ENCODE measurements at places on chromosomes 13 and 19.

- DNase-seq: no peak
Observed at GRCh38 chr13:43100667-43101066, 77.3 kb downstream of the DNAJC15 start.

DNA sequence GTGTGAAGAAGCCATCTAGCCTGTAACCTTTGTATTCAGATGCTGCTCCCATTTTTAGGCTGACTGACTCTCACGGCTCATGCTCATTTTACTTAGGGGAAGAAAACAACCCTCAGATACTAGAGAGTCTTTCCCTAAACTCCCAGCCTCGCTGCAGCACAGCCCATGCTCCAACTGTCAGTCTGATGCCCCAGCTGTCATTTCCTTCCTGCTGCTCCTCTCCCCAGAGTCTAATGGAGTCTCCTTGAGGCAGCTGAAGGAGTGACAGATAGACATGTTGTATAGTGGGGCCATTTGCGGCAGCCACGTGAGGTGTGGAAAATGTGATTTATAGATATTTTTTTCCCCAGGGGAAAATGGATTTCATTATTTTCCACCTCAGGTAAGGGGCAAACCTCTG, 59.2 kb upstream of the OLFM4 start:
- DNase-seq: no peak

DNA sequence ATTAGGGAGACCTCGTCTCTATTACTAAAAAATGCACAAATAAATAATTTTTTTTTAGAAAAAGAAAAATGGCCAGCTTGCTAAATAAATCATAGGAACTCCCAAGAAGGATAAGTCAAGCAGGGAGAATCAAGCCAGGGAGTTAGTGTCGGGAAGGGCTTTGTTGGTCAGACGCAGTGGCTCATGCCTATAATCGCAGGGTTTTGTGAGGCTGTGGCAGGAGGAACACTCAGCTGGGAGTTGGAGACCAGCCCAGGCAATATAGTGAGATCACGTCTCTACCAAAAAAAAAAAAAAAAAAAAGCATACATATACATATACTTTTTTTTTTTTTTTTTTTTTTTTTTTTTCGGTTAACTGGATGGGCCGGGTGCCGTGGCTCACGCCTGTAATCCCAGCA, 9.0 kb downstream of the NACC1 start:
- no peak for DNase-seq

- DNase-seq: no peak
Observed at GRCh38 chr19:41804336-41804735, 7.9 kb downstream of the CEACAM3 start.

DNA sequence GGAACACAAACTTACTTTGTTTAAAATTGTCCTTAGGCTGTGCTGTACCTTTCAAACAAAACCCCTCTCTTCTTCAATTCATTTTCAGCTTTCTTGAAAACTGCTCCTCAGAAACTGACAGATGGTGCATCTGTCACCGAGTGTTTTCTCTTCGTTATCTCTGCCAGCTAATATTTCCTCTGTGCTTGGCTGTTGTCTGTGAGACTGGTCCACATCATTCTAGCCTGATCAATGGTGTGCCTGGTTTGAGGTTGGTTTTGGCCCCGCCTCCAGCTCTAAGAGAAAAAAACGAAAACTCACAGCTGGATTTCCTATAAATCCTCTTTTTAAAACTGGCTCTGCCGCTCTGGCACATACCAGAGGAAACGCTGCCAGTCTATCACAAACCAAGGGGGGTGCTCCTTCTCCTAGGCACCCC, 79.7 kb downstream of the STARD13 start:
- DNase-seq: peak; percentile 28

- DNase-seq: peak; percentile 49
Observed at GRCh38 chr13:50222569-50223332, 207.5 kb downstream of the KCNRG start.

DNA sequence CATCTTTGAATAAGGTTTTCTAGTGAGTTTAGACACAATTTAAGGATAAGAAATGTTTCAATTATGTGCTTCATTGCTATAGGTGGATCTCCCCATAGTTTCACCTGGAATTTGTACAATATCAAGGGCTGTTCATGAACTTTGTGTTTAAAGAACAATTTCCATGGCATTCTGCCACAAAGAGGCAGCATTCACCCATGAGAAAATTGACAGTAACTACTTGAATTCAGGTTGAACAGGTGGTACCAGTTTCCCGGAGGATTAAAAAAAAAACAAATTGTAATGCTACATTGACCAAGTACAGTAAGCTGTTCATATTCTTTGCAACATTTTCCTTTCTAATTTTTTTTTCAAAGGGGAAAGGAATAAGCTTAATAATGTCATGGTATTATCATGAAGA, 9.1 kb downstream of the SLITRK5 start:
- no peak for DNase-seq

DNA sequence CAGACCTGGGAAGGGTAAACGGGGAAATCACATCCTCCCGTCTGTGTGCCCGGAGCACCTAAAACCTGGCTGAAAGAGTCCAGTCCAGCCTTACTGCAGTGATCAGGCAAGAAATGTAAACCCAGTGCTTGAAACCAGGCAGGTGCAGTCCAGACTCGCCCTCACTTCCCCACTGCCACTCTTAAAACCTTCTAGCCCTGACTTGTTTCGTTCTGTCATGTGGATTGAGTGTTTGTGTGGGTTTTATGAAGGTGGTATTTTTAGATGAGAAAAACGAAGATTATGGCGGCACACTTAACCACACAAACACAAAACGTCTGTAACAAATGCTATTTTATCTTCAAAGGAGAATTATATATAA, 839 bp upstream of the CKAP2 start:
- DNase-seq: peak; percentile 11

DNA sequence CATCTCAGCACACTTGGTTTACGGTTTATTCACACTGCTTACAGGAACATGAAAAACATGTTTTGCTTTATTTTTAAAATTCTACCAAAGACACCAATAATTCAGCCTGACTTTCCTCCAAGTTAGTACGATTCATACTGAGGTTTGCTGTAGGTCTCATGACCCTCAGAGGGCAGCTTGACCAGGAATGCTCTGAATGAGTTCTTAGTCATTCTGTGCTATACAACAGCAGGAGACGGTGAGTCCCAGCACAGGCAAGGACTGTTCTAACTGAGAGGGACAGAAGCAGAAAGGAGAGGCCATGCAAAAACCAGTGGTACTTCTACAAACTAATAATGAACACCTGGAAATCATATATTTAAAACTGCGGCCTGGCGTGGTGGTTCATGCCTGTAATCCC, 6.4 kb downstream of the GRTP1 start:
- no peak for DNase-seq

- DNase-seq: no peak
Observed at GRCh38 chr19:18493440-18494266, 28.2 kb downstream of the ELL start.

DNA sequence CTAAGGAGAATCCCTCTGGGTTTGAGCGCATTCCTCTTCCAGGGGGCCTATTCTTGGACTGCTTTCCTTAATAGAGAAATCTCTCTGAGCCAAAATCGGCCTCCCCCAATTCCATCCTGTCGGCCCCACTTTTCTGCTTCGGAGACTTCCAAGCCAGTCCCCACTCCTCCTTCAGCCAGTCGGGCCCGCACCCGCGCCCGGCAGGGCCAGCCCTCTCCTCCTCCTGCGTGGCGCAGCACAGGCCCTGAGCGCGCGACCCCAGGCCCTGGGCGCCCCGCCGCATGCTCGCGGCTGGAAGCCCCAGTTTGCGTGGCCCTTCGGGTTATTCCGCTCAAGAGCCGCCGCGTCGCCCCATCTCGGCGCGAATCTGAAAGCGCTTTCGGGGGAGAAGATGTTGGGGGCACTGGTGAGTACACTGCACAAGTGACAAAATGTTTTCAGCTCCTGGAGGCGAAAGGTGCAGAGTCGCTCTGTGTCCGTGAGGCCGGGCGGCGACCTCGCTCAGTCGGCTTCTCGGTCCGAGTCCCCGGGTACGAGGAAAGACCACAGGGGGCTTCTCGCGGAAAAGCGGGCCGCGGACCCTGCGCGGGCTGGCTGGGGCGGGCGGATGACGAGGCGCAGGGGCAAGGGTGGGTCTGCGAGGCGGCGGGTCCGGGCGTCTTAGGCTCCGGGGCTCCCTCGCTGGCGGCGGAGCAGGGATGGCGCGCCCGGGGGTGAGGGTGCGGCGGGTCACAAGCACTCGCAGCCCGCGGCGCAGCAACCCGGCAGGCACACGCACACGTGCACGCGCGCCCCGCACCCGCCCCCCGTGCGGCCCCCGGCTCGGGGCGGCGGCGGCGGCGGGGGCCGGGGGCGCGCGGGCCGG, at the start of gene IL17D:
Gene IL17D (plus strand): TSS at position 785 of the 865 bp plus-strand sequence. CDS start 303 bp downstream, outside the sequence.
- peak; percentile 22 for DNase-seq

- DNase-seq: no peak
Observed at GRCh38 chr13:80161896-80162295, 179.0 kb downstream of the SPRY2 start.

DNA sequence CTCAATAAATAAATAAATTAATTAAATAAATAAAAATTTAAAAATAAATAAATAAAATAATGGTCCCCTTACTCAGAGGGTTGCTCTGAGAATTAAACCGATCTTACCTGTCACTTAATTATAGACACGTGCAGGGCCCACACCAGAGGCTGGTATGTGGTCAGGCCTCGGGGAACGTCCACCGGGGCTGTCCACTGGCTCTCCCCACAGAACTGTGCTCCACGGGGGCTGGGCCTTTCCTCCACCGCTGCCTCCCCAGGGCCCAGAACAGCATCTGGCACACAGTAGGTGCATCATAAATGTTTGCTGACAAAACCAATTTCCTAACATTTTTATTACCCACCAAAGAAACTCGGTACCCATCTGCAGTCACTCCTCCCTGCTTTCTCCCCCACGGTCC, 69.2 kb downstream of the CEBPG start:
- no peak for DNase-seq

DNA sequence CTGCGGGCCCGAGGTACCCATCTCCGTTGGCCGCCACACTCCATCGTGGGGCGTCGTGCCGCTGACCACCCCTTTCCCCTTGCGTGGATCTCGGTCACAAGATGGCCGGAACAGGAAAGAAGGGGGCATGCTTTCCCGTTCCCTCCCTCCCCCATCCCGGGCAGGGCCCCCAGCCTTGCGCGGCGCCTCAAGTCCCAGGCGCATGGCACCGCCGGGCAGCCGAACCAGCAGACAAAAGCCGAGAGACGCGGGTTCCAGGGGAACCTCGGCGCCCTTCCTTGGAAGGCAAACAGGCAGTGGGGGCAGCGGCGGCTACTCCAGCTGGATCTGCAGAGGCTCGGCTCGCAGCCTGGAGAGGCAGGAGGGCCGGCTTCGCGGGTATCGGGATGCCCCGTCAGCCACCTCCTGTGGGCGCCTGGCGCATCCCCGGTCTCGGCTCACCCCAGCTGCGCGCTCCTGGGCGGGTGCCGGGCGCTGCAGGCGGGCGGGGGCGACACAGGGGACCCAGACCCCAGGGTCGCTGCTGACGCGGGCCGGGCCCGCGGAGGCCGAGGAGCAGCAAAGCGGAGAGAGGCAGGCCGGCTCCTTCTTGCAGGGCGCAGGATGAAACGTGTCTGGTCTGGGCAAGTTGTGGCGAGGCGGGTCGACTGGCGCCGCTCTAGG, 439 bp downstream of the DZIP1 start:
- no peak for DNase-seq

DNA sequence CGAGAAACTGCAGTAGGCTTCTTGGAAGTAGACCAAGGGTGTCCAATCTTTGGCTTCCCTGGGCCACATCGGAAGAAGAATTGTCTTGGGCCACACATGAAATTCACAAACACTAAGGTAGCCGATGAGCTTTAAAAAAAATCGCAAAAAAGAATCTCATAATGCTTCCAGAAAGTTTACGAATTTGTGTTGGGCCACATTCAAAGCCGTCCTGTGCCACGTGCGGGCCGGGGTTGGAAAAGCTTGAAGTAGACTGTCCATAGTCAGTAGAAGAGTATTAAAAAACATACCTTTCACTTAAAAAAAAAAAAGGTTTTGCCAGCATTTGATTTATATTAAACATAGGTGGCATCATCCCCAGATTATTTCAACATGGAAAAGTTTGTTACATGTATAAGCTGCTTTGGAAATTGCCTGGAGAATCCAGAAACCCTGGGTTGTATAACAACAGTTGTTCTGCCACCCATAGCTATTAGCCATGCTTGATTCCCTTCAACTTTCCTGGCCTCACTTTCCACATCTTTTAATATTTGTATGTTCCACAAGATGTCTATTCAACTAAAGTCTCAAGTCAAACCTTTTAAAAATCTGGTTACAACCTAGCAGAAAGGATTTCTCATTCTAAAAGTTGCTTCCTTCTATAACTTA, 1.0 kb downstream of the IFT88 start:
- no peak for DNase-seq

- no peak for DNase-seq
Observed at GRCh38 chr19:34355201-34355600, 9.8 kb upstream of the GPI start.

DNA sequence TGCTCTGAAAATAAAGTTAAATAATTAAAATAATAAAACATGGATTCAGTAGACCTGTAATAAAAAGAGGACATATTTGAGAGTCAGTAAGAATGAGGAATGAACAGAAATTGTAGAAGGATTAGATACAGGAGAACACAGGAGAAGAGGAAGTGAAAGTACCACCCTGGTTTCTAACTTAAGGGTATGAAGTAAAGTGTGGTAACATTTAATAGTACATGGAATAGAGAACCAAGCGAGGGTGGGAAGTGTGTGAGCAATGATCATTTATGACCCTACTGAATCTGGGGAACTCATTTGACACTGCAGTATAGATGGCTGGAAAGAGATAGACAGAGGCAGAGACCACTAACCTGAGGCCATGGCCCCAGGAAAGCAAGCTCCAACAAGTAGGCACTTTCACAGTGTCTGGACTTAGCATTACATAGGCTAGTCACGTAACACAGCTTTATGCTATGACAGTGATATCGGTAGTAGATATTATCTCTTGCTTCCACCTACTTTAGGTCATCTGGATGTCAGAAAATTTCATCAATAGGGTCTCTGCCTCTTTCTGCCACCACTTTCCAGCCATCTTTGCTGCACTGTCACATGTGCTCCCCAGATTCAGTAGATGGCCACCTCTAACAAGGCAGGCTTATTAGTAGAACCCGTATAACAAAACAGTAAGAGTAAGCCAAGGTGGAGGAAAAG, 633.9 kb upstream of the MIR17HG start:
- no peak for DNase-seq

DNA sequence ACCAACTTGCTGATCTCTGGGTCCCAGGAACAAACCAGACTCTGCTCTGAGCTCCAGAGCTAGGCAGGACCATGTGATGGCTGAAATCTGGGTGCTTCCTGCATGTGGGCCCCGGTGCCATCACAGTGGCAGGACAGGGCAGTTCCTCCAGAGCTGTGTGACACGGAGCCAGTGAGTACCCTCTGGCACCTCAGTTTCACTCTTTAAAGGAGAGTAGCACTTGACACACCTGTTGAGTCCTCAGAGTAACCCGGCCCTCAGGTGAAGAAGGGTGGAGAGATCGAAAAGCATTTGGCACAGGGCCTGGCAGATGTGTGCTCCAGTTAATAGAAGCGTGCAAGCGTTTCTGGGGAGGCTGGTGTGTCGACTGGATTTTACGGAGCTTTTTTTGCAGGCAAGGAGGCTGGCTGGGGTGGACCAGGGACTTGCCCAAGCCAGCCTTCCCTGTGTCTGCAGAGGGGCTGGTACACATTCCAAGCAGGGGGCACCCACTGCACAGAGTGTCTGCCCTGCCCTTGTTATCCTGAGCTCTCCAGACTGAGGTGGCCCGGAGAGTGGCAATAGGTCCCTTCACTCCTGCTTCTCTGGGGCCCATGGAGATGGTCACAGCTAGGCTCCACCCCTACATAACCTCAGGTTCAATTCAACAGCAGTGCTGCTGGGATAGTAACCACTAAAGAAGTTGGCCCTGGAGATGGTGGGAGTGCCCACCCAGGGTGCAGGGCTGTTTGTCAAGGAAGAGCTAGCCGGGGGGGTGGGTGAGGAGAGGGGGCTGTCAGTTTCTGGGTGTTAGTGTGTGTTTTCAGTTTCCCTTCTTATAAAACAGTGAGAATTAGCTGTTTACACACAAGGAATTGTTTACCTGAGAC, 8.3 kb downstream of the RPS19 start:
- no peak for DNase-seq

All from activated CD4-positive, alpha-beta T cell treated with anti-CD3 and anti-CD28 coated beads, Interleukin-2, amount 50 U/mL, for 16 hours (primary cell).